ENCODE measurements at places on chromosomes 4 and X.

- no peak for DNase-seq
Observed at GRCh38 chr4:103397541-103397940, 199.4 kb upstream of the CENPE start.

GRCh38 chrX:119009071-119009470, 34.7 kb downstream of the LONRF3 start:
- DNase-seq = no peak

DNA sequence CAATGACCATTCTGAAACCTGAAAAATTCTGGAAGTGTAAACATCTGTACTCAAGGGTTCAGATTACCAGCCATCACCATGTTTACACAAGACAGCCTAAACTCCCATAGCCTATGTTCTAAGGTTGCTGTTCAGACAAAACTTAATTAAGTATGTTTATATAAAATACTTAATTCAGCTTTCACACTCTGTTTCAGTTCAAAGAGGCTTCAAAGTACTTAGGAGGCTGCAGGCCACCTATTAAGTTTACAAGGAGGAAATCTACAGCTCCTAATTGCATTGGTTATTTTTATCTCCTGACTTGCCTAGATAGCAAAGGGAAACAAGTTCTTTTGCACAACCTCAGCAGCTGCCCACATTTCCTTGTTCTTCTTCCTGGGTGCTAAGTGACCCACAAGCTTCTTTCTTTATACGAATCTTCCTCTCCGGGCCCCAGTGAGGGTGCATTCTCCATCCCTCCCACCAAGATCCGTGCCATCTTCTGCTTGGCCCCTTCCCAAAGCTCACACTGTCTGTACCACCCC, 2.0 kb downstream of the GAK start:
- DNase-seq = no peak

DNA sequence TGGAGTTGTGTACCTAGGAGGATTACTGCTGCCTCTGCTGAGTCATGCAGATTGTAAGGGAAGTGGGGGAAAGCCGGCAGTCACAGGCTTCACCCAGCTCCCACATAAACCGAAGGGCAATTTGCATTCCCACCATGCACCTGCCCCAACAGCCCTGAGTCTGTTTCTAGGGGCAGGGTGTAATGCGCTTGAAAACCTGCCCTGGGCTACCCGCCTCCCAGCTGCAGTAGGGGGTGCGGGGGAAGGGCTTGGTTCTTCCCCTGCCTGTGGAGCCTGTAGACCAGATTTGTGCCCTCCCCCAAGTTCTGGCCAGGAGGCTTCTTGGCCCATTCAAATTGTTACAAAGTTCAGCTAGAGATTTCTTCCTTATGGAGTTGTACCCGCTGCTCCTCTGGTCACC, 269.2 kb upstream of the DDX53 start:
- no peak for DNase-seq

All from NCI-H1930 (cell line).